ENCODE measurements at places on chromosomes 2 and 18. TPM values are rescaled to one million over a fixed set of nuclear protein-coding genes. Genes with fewer than 3 reads are reported as not detected.
A peak's percentile ranks its signal among the peaks of the same experiment; 100 is the strongest.

- DNase-seq = no peak
These were observed 6.4 kb downstream of the TMEM182 start for GRCh38 chr2:102768253-102768652.

DNA sequence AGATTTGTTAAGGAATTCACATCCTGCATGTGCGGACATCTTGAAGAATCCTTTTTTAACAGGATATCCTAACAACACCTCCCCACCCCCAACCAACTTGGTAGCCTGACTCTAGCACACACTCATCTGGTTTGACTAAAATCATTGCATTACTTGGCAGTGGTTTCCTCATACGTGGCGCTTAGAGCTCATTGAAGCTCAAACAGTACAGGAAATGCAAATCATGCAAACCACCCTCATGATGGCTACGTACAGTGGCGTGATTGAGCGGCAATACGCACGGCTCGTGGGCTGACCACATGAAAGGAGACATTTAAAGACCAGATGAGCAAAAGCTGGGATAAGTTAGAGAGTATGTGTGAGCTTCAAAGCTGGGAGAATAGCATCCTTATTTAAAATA lies 336.2 kb downstream of the ZEB2 start:
- peak; percentile 10 for DNase-seq

DNA sequence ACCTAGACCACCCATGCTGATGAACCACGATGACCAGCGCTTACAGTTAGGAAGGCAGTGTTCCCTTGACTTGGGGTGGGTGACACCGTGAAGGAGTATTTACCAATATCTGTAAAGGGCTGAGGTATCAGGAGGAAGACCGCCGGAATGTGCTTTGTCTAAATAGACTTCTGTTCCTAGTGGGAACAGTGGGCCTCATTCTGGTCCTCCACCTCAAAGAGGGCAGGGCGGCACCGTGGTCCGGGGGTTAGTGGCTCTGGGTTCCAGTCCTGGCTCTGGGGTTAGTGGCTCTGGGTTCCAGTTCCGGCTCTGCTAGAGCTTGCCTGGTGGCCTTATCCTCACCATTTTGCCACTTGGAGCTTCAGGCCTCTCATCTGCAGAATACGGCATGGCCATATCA lies 91.6 kb upstream of the SMAD2 start:
- no peak for DNase-seq

Gene C2orf66
- total RNA-seq = 0.54 TPM

Gene NAGK
- 135 TPM for total RNA-seq

DNA sequence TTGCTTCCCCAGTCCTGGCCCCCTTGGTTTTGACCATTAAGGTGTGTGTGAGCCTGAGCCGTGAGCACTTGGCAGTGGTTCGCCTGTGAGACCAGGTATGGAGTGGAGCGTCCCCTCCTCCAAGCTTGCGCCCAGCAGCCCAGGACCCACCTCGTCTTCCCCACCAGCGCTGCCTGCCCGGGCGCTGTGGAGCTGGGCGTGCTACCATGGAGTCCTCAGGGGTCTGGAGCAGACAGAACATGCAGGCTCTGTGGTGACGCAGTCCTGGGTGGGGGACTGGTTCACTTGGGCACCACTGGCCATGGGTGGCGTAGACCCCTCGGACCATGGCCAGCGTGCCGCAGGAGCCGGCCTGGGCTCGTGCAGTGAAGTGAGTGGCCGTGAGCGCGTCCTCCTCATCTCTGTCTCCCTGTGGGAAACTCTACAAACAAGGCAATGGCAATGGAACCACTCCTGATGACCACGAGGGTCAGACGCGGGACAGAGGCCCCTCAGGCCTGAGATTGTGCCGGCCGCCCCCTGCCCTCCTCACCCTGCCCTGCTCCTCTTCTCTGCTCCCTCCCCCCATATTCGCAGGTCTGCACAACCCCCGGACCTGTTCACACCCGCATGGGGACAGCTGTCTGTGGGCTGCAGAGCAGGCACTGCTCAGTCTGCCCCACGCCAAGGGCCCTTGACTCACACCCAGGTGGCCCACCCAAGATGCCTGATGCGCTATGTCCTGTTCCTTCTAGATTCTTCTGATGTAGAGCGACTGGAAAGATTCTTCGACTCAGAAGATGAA lies 15.0 kb downstream of the DTYMK start:
- DNase-seq = no peak

Gene UNC80
- total RNA-seq = 0.27 TPM

DNA sequence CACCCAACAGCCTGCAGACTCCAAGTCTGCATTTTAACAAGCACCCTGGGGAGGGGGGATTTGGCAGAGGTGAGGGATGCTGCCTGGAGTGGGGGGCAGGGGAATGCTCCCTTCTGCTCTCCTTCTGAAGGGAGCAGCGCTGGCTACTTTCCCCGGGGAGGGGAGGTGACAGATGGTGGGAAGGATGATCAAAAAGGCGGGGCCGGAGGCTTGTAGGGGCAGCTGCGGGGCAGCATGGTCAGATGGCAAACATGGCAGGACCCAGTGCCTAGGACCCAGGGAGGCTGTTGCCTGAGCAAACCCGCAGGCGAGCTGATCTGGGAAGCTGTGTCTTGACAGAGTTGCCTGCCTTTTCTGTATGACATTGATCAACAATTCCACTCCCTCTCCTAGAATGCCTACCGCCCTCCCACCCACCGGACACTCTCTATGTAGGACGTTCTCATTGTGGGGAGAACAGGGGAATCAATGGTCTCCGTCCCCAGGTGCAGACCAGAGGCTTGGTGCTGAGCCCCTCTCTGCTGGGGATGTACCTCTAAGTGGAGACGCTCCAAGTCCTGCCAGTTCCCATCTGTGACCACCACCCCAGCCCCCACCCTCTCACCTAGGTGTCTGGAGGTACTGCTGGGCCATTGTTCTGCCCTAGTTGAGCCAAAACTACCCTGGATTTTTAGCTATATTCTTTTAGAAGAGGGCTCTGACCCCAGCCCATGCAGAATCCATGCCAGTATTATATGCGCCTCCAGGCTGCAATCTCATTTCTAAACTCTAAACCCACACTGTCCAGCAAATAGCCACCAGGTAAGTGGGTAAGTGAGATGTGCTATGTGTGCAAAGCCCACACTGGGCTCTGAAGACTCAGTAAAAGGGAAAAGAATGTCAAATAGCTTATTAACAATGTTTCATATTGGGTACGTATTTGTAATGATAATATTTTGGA lies 89.7 kb upstream of the SEC11C start:
- no peak for DNase-seq

Gene IL37
- total RNA-seq = not detected

DNA sequence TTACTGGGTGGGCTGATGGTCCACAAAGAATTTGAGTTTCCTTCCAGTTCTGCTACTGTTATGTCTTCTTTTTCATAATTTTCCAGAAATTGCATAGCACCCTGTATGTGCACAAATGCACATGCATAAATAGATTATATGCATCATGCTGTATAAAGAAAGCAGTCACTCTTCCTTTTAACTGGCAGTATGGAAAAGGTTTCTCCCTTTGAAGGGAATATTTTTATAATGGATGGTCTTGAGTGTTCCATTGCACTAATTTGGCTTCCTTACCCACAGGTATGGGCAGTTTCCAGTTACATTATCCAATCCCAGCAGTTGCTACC lies 154.4 kb downstream of the NAPG start:
- DNase-seq = no peak

Gene ACADL
- total RNA-seq = 2.3 TPM

Gene FOXI3
- total RNA-seq = 0.60 TPM

Gene FASTKD2
- 20.8 TPM for total RNA-seq

DNA sequence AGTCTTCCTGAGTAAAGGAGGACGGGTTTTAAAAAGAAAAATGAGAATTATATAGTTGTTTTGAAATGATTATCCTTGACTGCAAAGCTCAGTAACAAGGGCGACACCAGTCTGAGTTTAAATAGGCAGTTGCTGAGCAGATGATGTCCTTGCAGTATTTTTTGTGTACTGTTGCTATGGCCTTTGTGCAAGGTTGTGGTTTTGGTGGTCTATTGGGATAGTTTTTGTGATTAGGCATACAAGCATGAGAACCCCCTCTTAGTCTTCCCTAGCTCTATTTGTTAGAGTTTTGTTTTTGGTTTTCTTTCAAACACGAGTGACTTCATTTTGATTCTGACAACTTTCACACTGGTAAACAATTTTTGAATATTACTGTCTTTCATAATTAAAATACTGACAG lies 64.1 kb downstream of the TAF4B start:
- DNase-seq = no peak

DNA sequence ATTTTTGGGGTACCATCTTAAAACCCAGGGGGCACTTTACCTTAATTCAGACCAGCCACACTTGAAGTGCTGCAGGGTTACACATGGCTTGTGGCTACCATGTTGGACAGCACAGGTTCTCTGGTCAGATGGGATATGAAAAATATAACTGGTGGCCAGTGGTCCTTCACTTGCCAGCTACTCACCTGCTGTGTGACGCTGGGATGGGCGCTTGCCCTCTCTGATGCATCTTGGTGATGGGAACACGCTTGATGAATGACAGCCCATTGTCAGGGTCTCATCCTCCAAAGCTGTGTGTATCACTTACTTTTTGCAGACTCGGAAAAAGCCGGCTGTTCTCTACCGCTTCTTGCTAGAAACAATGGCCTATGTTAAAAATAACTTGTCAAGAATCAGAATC lies 22.5 kb downstream of the HJURP start:
- DNase-seq = no peak

Gene REG1B
- total RNA-seq = not detected

GRCh38 chr2:10591207-10591606 lies 98.6 kb downstream of the NOL10 start:
- DNase-seq = no peak

- no peak for DNase-seq
These were observed 30.4 kb upstream of the RAB6D start for GRCh38 chr2:131394147-131394931.

Gene AQP4
- 0.22 TPM for total RNA-seq

GRCh38 chr2:24632172-24632571 lies 141.1 kb downstream of the NCOA1 start:
- DNase-seq = no peak

DNA sequence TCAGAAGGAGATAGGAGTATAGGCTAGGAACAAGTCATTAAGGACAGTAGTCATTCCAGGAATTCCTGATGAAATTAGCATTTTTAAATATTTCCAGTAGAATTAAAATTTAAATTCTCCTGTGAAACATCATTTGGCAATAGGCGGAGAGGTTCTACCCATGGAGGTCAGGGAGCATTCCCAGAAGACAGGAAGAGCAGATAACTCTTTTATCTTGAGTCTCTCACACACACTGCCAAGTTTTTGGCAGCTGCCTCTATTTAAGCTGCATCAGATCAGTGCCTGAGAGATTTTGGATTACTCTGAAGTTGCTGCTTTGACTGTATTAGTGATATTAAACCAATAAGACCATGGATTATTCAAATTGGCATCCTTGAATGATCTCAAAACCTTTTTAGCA lies 714.7 kb downstream of the EPHA4 start:
- DNase-seq = no peak

Gene ABCG5
- total RNA-seq = not detected

DNA sequence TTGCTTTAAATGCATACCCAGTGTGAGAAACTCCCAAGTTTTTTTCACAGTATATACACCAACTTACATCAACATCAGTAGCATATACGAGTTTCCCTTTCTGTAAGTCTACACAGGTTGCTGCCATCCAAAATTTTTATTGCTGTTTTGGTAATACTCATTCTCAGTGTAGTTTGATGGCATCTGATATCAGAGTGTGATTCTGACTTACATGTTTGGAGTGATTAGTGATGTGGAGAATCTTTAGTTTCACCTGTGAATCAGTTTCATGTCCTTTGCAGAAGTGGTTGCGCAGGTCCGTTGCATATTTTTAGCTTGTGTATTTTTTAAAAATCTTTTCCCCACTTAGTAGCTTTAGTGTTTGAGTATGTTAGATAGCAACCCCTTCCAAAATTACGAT lies 50.1 kb downstream of the CCDC74A start:
- DNase-seq = no peak

Gene GCKR
- total RNA-seq = not detected

GRCh38 chr2:234164493-234165413 lies 114.3 kb downstream of the SPP2 start:
- no peak for DNase-seq

DNA sequence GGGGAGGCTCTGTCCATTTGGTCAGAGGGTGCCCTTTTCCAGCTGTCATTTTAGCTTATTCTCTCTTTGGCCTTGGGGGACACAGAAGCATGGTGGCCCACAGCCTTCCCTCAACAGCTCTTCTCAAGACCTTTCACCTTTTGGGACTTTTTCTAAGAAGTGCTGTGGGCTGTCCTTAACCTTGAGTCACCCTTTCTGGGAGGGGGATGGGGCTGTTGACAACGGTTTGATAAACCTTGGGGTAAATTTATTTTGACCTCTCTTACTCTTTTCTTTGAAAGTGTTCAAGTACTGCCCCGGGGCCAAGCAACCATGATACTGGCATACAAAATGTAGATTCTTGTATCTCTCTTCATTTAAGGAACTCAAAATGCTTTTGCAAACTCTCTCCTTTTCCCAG lies 13.7 kb downstream of the IGFBP5 start:
- DNase-seq = no peak

GRCh38 chr2:28752631-28753376 lies 1.2 kb downstream of the PPP1CB start:
- no peak for DNase-seq

DNA sequence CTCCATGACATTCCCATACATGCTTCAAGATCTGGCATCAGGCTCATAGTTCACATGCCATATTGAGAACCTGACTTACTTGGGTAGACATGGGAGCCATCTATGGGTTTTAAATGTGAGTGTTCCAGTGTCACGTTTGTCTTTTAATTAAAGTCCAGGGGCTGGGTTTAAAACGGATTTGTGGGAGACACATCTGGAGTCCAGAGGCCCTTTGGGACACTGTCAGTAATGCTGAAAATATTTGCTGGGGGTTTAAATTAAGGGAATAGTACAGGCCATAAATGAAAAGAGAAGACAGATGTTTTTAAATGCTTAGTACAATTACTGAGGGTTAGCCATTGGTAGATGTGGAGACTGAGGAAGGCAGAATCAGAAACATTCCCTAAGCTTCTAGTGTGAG lies 478.0 kb downstream of the PID1 start:
- DNase-seq = no peak

Gene MTLN
- 20.3 TPM for total RNA-seq

Gene CIDEA
- 0.43 TPM for total RNA-seq

GRCh38 chr2:32274289-32274688 lies 3.4 kb upstream of the YIPF4 start:
- no peak for DNase-seq

- peak; percentile 81 for DNase-seq
These were observed 17.7 kb downstream of the EIF4E2 start for GRCh38 chr2:232568161-232568560.

Gene UGT1A10
- not detected for total RNA-seq

- DNase-seq = peak; percentile 41
These were observed 4.7 kb downstream of the AGAP1 start for GRCh38 chr2:235498541-235498940.

DNA sequence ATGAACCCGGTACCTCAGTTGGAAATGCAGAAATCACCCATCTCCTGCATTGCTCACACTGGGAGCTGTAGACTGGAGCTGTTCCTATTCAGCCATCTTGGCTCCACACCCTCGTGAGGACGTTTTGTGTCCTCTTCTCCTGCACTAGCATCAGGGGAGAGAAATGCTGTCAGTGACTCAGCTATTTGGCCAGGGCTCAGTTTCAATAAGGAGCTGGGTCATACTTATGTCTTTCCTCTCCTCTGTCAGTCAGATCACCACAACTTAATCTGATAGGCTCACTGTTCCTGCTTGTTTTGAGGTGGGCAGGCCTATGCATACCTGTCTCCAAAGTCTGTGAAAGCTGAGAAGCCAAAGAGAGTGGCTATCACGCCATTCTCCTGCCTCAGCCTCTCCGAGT lies 921.2 kb downstream of the DCC start:
- DNase-seq = no peak
